ENCODE measurements at places on chromosomes 5 and 9.

GRCh38 chr5:168073991-168074800 lies 217.2 kb upstream of the WWC1 start:
- no peak for DNase-seq

- DNase-seq, result no peak
Measured at GRCh38 chr5:154997746-154998145, 15.8 kb upstream of the KIF4B start.

DNA sequence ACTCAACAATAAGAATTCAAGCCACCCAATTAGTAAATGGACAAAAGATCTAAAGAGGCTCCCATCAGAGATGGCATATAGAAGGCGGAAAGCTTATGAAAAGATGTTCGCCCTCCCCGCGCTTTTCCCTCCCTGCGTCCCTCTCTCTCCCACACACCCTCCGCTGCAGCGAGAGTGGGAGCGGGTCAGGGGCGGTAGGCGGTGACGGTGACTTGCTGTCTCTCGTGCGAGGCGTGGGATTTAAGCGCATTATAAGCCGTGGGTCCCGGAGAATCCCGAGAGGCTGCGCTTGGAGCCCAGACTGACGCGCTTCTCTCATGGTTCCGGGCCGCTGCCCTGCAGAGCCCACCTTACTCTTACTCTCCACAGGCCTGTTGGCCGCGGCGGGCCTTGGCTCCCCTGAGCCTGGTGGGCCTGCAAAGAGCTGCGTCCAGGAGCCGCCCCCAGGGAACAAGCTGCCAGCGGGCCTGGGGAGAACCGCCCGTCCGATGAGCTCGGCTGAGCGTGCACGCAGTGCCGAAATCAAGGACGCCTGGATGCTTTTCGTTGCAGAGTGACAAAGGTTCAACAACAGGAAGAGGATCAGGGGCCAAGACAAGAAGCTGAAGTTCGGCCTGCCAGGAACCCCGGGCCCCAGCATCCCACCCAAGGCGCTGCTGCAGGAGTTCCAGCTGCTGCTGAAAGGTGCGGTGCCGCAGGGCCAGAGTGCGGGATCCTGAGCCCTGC lies 42.6 kb upstream of the BICD2 start:
- DNase-seq, result no peak

DNA sequence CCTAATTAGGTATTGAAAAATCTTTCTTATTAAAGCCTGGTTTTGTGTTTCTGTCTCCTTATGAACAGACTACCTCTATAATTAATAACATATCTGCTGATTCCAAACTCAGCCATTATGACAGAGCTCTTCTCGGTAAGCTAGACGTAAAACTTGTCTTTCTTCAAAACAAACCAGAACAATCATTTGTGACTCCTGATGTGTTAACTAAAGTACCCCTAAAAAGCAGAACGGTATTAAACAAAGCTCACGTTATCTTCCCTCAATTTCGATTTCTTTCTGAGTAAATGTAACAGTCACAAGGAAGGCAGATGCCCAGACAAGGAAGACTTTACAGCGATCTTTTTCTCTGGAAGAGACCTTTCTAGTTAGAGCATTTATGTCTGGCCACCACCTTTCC lies 1.8 kb downstream of the SEMA5A start:
- no peak for DNase-seq

DNA sequence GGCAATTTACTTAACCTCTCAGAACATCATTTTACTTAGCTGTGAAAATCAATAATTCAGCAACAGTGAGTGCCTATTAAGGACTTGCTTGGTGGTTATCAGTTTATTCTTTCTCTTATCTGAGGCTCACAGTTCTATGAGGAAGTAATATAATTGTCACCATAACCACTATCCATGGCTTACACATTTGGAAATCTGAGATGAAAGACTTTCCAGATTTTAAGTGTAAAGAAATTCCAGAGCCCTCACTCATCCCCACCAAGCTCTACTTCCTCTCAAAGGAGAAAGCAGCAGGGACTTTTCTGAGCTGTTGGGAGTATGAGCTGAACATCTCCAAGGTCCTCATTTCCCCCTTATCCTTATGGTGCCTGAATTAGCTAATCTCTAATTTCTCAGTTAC lies 321.5 kb downstream of the FBXL7 start:
- peak; percentile 43 for DNase-seq

DNA sequence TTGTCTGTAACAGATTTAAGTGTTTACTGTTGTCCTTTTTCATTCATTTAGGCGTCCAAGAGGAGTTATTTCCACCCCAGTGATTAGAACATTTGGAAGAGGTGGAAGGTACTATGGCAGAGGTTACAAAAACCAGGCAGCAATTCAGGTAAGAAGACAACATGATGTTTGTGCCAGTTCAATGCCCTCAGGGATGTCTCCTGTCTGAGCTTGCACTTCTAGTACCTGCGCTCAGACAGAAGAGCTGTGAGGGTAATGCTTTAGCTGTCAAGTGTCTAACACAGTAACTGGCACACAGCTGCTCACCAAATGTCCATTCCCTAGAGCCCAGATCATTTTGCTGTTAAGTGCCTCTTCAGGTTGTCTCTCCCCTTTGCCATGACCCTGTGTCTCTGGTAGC lies 14.2 kb upstream of the PHF2 start:
- no peak for DNase-seq

GRCh38 chr5:18333841-18334240 lies 699.6 kb downstream of the TAF11L14 start:
- no peak for DNase-seq

DNA sequence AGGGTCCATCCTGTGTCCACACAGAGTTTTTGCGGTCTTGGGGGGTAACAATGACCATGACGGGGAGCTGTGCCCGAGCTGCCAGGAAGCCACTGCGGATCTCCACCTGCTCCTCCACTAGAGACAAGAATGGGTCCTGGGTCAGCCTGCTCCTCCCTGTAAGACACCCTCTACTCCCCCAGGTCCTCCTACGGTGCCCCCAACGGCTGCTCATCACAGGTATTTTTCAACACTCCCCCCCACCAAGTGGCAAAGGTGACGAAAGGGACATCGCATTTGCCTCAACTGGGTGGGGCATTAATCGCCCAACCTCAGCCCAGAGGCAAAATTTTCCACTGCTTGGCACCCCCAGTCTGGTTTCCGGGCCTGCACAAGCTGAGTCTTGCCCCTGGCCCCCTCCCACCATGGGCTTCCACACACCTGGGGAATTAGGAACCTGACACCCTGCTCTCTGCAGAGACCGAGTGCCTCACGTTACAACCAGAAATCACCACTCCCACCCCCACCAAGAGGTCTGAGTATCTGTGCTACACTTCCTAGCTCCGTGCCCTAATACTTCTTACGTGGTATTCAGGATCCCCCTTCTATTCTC lies 9.6 kb downstream of the NOL6 start:
- DNase-seq, result no peak

DNA sequence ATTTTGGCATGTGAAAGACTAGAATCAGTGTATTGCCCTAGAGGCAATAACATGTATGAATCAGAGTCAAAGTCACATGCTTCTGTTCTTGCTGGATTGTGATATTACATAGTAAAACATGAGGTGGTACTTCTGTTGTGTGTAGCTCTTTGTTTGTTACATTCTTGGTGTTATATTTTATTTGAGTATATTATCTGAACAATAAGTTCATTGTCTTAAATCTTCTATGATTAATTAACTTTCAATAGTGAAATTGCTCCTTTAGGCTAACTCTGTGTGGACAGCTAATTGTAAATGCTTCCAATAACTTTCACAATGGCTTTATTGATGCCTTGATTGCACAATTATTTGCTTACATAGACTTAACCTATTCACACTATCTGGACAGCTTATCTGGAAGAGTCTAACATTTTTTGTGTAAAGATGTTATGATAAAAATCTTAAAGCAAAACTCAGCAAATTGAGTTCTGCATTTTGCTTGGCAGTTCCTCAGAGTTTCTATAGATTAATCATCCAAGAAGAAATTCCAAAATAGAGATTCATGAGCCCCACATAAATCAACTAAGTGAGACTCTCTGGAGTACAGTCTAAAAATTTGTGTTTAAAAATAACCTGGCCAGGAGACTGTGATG lies 239.6 kb upstream of the TUSC1 start:
- DNase-seq, result no peak

DNA sequence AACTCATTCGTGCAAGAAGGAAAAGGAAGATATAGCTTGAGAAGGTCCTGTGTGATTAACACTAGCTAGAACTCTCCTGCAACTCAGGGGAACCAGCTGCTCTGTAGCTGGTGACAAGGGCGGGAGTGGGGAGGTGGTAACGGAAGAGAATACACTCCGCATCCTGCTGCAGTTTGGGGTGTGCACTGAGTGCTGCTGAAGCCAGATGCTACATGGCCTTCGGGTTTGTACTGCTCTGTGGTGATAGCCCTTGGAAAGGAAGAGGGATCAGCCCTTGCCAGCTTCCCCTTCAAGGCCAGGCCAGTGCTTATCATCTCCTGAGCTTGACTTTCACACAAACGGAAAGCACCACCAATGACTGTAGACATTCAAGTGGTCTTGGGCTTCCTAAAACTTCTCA lies 34.3 kb downstream of the FRMD3 start:
- no peak for DNase-seq

Data from AG08396 (cell line).